ENCODE measurements at places on chromosomes 16 and 17.

GRCh38 chr17:55314061-55314783 is 49.5 kb downstream of the HLF start:
- DNase-seq = no peak

DNA sequence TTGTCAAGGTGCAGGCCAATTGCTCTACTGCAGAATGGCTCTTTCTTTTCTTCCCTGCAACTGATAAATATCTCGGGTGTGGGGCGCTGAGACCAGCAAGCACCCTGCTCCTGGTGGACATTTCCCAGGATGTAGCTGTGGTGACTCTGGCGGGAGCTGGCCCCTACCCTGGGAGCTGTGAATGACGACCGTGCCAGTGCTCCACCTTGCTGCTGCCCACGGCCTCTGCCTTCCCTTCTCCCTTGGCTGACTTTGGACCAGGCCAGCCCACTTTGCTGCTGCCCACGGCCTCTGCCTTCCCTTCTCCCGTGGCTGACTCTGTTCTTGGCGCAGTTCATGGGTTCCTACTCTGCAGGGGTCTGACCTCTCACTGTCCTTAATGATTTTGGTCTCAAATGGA is 16.1 kb downstream of the CARD14 start:
- DNase-seq = no peak

DNA sequence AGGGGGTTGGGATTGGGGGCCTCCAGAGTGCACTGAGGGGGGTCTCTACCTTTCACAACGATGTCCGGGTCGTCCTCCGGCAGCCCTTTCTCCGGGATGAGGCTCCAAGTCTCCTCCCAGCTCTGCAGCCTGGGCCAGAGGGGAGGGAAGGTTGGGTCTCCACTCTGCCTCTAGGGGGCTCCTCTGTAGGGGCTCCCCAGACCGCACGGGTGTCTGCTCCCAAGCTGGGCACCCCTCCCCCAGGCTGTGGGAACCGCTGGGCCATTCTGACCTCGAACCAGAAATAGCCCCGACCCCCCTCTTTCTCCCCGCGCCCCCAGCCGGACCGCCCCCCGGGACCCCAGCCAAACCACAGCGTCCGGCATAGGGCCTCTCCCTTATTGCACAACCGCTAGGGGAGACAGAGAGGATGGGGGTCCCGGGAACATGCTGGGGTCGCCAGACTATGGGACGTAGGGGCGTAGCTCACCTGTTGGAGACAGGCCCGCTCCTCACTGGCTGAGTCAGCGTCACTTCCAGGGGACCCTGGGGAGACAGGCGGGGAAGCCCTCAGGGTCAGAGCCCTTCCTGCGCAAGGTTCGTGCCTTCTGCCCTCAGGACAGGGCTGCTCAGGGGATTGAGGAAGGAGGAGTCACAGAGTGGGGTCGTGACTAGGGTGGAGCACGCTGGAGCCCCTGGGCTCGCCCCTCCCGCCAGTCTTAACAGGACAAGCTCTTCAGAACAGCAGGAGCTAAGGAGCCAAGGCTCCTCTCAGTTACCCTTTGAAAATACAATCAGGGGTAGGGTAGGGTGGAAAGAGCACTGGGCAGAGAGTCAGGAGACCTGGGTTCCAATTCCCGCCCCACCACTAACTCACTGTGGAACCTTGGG is 2.7 kb downstream of the PLEKHH3 start:
- DNase-seq = peak; percentile 54

DNA sequence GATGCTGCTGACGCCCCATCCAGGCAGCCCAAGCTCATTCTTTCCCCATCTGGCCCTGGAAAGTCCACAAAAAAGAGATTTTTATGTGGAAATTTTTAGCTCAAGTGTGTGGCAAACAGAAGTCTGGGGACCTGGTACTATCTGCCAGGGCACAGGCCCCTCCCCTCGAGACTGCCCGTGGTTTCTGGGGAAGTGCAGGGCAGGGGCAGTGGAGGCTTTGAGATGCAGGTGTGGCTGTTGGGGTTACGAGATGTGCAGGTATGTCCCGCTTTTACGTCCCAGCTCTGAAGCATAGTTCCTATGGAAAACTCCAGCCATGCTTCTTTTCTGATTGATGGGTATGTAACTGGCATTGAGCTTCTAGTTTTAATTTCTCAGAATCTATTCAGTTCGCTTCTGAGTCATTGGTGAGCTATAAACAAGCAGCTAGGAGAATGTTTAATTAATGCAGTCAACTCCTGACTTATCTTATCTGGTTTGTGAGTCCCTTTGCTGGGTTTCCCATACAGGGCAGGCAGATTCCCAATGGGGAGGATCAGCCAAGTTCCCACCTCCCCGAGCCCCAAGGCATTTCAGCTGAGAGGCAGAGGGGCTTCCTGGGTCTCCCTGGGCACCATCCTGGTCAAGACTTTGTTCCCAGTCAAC is 16.2 kb downstream of the TBX4 start:
- no peak for DNase-seq

DNA sequence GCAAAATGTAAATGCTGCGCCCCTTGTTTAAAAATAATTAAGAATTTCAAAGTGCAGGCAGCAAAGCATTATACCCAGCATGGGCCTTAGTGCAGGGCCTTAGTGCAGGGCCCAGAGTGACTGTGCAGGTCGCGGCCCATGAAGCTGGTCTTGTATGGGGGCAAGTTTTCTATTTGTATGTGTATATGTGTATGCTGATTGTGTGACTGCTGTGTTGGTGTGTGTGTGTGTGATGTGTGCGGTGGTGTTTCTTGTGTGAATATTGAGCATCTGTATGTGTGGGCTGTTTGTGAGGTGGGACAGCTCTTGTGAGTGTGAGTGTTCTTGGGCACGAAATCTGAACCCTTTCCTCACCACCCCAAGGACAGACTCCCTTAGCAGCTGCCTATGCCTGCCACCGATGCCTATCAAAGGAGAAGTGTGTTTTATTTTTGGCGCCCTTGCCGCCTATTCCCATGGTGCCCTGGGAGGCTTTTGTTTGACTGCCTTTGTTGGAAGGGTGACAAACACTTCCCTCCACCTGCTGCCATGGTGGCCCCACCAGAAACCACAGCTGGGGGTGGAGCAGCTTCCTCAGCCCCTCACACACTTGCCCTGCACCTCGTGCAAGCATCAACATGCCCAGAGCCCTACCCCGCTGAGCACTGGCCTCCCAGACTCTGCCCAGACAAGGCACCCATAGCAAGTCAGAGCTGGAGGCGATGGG is 18.0 kb downstream of the CCR7 start:
- DNase-seq = no peak

DNA sequence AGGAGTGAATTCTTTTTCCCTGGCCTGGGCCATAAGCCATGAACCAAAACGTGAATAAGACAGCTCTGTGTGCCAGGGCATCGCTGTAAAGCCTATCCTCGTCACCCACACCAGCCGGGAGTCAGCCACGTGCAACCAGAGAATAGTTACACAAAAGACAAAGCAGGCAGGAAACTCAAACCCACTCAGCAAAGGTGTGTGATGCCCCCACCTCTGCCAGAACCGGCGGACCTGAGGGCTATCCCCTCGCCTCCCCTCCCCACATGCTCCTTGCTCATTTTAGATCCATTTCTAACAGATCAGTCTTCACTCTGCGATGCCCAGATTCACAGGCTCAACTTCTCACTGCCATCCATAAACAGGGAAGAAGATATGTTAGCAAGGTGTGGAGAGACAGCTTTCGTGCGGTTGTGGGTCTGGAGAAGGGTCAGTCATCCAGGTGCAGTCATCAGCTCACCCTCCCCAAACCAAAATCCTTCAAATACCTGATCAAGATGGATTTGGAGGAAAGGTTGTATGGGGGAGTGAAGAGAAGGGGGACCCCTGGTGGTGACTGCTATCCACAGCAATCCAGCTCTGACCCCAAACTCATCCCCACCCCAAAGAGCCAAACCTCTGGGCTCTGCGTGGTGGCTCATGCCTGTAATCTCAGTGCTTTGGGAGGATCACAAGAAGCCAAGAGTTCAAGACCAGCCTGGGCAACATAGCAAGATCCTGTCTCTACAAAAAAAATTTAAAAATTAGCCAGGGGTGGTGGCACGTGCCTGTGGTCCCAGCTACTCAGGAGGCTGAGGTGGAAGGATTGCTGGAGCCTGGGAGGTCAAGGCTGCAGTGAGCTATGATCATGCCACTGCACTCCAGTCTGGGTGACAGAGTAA is 219.2 kb downstream of the C16orf78 start:
- no peak for DNase-seq

GRCh38 chr17:30930495-30930894 is 8.8 kb downstream of the ADAP2 start:
- no peak for DNase-seq

DNA sequence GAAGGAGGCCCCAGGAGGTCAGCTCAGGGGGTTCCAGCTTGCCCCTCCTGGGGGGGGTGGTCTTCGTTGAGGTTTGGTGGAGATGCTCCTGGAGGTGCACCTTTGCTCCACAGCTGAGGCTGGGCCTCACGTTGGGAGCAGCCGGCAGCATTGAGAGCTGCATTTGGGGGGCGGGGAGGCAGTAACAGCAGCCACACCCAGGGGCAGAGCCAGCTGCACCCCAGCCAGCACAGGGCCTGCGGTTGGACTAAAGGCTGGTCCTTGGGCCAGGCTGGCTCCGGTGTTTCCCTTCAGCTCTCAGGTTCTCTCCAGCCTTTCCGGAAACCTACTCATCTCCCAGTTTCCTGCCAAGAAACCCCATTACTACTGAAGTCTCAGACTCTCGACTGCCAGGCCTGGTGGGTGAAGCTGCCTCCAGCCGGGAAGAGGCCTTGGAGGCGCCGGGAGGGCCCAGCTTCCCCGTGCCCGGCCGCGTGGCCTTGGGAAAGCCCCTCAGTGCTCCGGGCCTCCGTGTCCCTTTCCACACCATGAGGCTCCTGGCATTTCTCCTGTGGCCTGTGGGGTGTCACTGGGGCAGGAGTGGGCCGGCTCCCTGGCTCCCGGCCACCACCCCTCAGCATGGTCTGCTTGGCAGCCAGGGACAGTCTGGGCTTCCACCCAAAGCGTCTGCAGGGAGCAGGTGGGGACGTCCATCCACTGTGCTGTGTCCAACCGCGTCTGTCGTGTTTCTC is 14.0 kb upstream of the BAIAP2 start:
- no peak for DNase-seq
